ENCODE measurements at places on chromosomes 7 and 10. TPM values are rescaled to one million over a fixed set of nuclear protein-coding genes. Genes with fewer than 3 reads are reported as not detected.

Gene ADGRA1
- not detected for total RNA-seq

DNA sequence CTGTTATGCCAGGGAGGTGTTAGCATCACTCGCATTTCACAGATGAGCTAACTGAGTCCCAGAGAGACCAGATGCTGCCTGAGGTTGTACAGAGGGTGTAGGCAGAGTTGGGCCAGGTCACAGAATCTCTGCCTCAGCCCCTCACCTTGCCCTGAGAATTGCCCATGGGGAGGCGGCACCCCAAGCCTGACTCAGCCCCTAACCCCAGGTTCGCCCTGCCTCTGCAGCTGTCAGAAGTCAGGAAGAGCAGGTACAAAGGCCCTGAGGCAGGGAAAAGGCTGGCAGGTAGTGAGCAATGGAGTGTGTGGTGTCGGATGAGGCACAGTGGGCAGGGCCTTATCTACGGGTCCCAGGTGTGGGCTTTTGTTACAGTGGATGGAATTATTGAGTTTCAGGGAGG is 79.4 kb downstream of the MYL10 start:
- peak; percentile 14 for DNase-seq

DNA sequence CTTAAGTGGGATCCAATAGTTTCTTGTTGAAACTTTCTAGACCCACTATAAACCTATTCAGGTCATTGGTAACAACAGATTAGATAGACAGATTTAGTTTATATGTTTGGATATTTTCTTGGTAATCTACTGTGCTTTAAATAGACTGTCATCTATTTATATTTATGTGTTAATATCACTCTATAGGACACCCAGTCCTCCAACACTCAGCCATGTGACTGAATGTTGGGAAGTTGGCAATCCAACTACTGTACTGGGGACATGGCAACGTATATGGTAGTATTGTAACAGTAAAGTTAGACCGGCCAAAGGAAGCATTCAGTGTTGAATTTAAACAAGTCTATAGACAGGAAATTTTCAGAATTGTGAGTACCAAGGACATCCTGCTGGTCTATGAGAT is 42.6 kb upstream of the HECTD2 start:
- no peak for DNase-seq

- DNase-seq: no peak
These were observed 5.1 kb downstream of the RAPGEF5 start for GRCh38 chr7:22351878-22352277.

Measured in breast epithelium (tissue), 4 donors.